ENCODE measurements at places on chromosomes 16 and 17.

DNA sequence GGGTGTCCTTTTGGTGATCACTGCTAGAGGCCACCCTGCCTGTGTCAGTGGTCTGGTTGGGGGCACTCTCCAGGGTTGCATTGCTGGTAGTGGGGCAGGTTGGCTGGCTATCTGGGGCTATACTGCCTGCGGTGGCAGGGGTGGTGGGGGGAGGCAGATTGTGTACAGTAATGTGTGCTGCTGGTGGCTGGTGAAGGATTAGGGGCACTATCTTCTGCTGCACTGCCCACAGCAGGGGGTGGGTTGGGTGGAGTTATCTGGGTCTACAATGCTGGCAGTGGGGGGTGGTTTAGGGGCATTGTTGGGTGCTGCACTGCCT, 204.0 kb upstream of the WSB1 start:
- no peak for DNase-seq

- DNase-seq: no peak
Observed at GRCh38 chr16:56319376-56319775, 106.0 kb downstream of the AMFR start.

DNA sequence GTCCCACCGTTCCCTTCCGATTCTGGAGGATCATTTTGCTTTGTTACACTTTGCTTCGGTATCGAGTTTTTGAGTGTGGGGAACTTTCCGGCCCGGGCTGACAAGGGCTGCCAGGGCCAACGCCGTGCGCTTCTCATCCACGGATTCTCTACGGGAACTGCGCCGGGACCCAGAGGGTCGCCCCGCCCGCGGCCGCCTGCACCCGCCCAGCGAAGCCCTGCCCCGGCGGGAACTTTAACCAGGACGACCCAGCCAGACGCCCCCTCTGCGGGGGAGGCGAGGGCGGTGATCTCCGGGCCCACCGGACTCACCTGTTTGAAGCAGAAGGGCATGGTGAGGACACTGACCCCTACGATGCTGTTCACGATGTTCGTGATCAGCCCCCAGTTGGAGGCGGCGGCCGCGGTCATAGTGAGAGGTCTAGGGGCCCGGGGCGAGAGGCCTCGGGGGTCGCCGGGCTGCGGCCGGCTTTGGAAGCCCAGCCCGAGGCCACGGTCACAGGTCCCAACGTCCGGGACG, 536 bp downstream of the SLC38A10 start:
- no peak for DNase-seq

GRCh38 chr17:80920441-80920840, 71.2 kb upstream of the CHMP6 start:
- no peak for DNase-seq

DNA sequence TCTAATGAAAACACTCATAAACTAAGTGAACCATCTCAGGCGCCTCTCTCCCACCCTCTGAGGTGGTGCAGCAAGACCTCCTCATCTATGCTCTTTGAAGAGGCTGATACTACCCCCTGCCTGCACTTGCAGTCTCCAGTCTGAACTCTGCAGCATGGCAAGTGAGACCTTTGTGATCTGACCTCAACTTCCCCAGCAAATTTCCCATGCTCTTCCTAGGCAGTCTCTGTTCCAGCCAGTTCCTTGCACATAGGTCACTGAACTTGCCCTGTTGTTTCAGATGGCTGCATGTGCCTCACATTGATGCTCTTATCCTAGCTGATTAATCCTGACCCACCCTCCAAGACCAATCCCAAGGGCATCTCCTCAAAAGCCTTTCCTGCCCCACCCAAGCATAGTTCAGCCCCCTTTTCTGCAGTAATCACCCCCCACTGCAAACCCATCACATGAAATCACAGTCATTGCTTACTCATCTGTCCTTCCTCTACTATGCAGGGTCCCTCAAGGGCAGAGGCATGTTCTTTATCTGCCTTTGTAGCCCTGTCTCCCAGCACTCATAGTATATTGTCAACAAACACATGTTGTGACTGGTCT, 42.0 kb downstream of the TBX21 start:
- DNase-seq: no peak

DNA sequence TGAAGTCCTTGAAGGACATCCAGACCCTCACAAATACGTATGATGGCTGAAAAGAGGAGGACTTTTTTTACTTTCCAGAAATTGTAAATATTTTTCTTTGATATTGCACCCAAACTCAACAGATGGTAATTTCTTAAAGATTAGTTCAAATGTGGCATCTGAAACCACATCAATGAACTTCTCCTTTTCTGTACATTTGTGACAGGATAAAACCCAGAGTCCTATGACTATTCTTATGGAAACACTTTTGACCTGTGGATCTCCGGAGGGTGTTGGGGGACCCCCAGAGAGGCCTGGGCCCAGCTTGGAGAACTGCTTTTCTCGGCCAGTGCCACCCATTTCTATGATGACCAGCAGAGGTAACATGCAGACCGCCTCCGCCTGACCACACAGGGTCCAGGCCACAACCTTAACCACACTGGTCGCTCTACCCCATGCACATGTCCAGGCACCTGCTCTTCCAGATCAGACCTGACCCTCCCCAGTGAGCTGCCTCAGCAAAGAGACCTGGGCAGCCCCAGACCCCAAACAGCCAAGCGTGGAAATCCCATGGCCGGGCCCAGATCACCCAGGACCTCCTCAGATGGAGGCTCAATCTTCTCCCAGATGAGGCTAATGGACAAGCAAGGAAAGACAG, 22.7 kb downstream of the RPH3AL start:
- DNase-seq: no peak

DNA sequence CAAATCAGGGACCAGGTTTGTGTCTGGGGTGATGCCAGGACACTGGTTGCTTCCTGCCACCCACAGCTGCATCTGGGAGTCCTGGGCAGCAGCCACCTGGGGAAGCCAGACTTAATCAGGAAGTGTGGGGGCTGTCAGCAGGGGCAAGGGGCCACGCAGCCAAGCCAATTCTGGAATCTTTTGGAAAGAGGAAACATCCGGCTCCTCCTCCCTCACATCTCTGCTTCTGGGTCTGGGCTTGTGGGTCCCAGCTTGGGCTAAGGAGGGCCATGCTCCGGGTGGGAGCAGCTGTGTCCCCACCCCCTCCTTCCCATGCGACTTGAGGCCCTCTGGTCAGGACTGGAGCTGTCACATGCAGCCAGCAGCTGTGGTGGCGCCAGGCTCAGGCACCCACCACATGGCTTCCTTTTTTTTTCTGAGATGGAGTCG, 37.0 kb upstream of the CCDC182 start:
- no peak for DNase-seq

GRCh38 chr16:70656065-70656711, 9.8 kb downstream of the IL34 start:
- DNase-seq: no peak

- no peak for DNase-seq
Observed at GRCh38 chr17:14919631-14920213, 345.4 kb downstream of the PMP22 start.

GRCh38 chr17:29076722-29077121, 33.8 kb downstream of the PIPOX start:
- no peak for DNase-seq

DNA sequence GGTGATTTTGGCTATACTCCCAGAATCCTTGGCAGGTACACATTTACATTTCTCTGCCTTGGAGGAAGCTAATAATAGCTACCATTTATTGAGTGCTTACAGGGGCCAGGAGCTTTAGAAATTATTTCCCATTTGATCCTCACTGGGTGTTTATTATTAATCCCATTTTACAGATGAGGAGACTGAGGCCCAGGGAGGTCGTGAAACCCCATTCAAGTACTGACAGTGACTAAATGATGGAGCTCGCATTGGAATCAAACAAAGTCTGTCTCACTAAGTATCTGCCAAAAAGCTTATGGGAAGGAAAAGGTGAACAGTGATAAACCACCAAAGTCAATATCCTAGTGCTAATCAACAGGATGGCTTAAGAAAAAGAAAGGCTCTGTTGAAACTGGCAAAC, 33.3 kb upstream of the XYLT1 start:
- DNase-seq: no peak

- DNase-seq: no peak
Observed at GRCh38 chr17:74330446-74330845, 4.4 kb downstream of the KIF19 start.

GRCh38 chr16:67801241-67801640, 5.1 kb downstream of the RANBP10 start:
- no peak for DNase-seq

DNA sequence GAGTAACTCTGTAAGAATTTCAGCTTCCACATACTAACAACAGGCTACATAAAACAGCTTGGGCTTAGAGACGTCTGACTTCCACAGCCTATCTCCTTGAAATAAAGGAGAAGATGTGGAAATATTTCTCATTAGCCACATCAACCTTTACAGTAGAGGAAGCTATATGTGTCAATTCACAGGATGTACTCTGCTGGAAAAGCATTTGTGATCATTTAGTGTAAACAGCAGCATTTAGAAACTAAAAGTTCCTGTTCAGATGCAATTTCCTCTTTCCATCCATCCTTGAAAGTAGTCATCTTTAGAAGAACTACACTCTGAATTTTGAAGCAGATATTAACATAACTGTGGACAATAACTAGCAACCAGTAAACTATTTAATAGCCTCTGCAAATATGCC, 46.2 kb downstream of the XPO6 start:
- no peak for DNase-seq

- DNase-seq: no peak
Observed at GRCh38 chr17:13395346-13395745, 206.4 kb downstream of the HS3ST3A1 start.

DNA sequence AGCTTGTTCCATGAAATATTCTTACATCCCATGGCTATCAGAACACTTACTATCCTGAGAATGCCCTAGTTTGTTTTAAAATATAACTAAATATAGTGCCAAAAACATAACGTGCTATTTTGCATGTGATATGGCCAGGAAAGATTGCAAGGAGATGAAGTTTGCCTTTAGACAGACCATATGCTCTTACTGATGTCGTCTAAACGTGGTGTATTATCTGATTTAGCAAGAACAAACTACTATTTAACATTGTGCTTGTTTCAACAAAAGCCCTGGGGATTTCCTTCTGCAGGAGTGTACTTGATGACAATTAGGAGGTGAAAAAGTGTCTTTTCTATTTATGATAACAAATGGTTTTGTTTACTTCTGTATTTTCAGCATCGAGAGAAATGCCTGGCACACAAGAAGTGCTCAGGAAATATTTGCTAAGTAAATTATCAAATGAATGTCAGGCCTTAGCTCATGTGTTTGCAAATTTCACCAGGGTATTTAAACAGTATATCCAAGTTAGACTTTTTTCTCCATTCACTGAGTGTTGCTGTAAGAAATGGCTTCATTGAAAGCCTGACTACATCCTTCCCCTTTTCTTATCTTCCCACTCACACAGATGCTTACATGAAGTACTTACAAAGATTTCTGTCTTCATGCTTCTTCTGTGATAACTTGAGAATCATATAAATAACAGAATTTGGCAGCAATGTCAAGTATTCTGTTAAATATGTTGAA, 1033.6 kb downstream of the CDH8 start:
- no peak for DNase-seq

- DNase-seq: peak; percentile 30
Observed at GRCh38 chr17:48074322-48075081, 26.3 kb downstream of the NFE2L1 start.

- DNase-seq: no peak
Observed at GRCh38 chr17:65228734-65229620, 91.8 kb downstream of the RGS9 start.

DNA sequence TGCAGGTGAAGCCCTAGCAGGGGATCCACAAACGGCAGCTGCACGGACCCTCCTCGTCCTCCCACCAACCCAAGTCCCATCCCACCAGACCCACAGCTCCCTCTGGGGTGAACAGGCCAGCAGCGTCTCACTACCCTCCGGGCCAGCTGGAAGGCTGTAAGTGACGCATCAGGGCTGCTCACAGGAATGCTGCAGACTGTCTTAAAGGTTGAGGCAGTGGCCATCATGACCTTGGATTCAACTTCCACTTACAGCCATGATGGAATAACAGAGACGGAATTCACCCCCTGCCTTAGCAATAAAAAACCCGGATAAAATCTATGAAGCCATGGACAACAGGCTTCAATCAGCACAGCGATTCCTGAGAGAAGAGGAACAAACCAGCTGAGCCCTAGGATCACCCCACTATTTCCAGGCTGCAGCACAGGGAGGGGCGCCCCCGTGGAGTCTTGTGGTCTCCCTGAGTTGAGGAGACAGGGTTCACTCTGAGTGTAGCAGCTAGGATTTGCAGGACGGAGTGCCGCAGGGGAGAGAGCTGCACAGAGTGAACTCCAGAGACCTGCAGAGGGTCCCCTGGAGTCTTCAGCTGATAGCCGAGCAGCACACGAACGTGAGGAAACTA, 10.5 kb downstream of the FAM83G start:
- DNase-seq: no peak

- DNase-seq: no peak
Observed at GRCh38 chr17:5821803-5822202, 237.5 kb upstream of the NLRP1 start.

DNA sequence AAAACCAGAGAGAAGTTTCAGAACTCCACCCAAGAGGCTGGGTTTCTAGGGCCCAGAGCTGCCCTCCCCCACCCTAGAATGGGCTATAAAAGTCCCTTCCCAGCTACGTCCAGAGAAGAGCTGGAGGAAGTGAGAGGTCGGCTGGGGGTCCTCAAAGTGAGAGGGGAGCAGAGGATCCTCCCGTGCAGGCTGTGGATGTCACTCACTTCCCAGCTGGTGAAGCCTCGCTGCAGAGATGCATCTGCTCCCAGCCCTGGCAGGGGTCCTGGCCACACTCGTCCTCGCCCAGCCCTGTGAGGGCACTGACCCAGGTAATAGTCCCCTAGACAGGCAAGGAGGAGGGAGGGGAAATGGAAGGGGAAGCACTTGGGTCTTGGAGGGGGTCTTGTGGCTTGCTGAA, at the start of gene EPX:
TSS of gene EPX (plus strand) at position 115 of the 400 bp plus-strand sequence. CDS start at position 236, 121 bp downstream.
- no peak for DNase-seq

DNA sequence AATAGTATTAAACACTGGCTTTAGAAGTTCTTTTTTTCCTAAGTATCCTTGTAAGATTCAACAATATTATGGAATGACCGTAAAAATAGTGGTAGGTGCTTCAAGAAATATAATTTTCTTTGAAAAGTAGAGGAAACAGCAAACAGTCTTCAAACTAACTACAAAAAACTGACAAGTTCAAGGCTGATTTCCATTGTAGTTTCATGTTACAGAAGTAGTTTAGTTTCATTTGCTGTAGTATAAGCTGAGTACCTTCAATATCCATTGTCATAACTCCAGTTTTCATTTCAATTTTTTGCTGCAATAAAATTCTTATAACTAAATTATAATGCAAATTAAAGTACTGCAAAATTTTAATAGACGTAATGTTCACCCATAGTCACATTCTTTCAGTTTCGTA, 19.3 kb downstream of the PHKB start:
- no peak for DNase-seq

GRCh38 chr17:35342276-35342675, 31.1 kb downstream of the SLFN11 start:
- no peak for DNase-seq

- no peak for DNase-seq
Observed at GRCh38 chr17:73288534-73289302, 23.1 kb downstream of the CDC42EP4 start.

Measured in NCI-H2029 treated with DMSO at 0.1 percent for 48 hours (cell line).